Astrocyte of the hippocampus (primary cell): ENCODE measurements at places on chromosomes 7 and 10.

DNA sequence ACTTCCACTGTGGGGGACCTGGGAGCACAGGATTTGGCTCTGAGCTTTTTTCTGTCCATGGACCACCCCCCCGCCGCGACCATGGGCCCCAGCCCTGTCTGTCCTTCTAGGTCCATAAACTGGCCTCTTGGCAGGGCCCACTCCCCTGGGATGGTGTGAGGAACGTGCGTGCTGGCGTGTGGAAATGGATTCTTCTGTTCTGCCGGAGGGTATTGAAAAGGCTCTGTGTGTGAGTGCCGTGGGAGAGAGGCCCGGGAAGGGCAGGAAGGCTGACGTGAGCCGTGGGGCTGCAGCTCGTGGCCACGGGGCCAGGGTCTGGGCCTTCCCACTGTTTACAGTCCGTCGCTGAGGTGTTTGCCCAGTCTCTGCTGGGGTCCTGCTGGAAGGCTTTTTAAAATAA is 123.7 kb downstream of the GRK5 start:
- DNase-seq, result no peak

DNA sequence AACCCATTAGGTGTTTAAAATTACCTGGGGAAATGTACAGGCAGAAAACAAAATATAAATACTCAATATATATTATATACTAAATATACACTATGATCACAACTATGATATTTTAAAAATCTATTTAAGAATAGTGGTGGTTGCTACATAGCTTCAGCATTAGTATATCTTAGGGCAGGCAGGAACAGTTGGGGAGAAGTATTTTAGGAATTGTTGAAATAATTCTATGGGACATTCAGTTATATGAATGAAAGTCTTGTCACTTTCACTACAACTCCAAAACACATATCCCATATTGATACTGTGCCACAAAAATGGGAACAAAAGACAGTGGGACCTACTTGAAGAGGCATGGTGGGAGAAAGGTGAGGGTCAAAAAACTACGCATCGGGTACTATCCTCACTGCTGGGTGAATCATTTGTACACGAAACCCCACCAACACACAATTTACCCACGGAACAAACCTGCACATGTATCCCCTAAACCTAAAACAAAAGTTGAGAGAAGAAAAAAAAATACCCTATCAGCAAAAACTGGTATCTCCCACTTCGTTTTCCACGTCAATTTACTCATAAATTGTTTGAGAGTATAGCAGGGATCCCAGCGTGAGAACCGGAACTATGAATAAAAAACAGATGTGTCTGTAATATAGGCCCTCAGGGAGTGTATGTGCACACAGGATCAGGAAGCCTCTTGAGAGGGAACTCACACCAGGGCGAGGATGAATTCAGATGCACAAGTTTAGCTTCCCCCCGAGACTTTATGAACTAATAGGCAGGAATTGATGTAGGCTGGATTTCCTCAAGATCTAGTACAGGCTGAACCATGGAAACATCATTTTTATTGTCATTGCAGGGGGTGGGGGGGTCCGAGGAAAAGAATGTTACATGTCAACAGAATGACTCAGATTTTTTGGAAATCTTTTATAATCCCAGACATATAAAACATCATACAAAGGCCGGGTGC is 16.2 kb downstream of the SLC16A12 start:
- DNase-seq, result no peak

GRCh38 chr7:117325836-117326235 is 3.0 kb upstream of the WNT2 start:
- DNase-seq, result peak; percentile 36

- DNase-seq, result no peak
Observed at GRCh38 chr7:42006801-42007513, 230.1 kb downstream of the GLI3 start.

DNA sequence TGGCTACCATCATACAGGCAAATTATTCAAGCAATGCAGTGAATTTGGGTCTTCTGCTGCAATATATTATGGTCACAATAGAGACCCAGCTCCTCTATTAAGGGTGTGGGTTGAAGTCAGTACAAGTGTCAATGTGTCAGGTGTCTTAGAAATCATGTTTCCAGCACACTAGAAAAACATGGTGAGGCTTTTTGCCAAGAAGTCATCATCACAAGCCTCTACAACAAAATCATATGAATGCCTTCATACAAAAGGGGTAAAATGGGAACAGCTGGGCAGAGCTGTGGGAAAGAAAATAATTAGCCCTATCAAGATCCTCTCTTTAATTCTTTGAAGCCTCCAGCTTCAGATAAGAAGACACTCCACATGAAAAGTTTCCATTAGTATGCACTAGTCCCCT is 37.2 kb downstream of the FAM13C start:
- DNase-seq, result no peak

- DNase-seq, result peak; percentile 49
Observed at GRCh38 chr10:45425621-45426563, 51.9 kb downstream of the ALOX5 start.

DNA sequence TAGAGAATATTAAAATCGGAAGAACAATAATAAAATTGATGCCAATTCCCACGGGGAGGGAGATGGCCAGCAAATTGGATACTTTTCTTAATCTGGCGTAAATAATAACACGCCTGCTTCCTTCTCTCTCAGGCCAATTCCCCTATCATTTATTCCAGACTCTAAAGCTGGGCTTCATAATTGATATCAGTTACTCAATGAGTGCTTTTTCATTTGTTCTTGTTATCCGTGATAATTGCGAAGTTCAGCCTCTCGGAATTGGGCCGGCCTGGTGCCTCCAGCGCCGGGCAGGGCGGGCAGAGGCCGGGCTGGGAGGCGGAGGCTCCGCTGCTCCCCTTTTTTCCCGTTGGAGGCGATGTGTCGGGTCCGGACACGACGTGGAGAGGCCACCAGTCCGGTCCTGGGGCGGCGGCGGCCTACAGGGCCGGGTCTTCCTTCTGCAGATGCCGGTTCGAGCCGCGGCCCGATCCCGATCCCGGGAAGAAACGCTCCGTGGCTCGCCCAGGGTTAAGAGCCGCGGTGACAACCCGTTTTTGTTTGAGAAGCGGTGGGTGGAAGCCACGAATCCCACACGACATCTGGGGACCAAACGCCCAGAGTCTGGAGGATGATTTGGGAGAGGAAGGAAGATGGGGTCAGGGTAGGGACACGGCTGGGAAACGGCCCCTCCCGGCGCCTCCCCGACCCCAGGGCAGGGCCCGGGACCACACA is 13.6 kb downstream of the UNCX start:
- no peak for DNase-seq

DNA sequence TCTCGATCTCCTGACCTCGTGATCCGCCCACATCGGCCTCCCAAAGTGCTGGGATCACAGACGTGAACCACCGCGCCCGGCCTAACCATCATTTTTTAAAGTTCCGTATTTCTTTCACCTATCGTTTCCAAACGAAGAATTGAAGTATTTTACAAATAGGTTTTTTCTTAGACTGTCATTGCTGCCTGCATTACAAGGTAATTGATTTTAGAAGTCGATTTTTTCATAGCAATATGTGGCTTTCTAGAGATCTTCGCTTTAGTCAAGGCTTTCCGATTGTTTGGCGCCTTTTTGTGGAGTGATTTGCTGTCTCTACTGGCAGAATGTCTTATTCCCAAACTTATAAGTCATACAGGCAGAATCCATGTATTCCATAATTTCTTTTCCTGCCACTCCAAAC is 109.2 kb downstream of the TRIL start:
- no peak for DNase-seq

GRCh38 chr10:104777086-104777799 is 136.2 kb downstream of the SORCS3 start:
- no peak for DNase-seq

DNA sequence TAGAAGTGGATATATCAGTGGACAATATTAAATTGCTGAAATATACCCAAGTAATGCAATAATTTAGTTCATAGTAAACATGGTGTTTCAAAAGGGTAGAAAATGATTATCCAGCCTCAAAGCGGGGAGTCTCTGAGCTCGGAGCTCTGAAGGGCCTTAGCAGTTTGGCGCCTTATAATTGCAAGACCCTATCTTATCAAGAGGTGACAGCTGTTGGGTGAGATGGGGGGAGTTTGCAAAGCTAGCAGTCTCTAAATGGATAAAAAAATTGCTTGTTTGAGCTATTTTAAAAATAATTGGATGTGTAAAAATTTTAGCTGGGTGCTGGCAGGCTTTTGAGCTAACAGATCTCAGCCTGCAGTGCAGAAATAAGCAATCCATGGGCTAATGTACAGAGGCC is 219.2 kb downstream of the CCSER2 start:
- DNase-seq, result no peak

- no peak for DNase-seq
Observed at GRCh38 chr10:114751856-114752255, 69.7 kb upstream of the FHIP2A start.

GRCh38 chr10:48273741-48274140 is 755 bp downstream of the FRMPD2 start:
- DNase-seq, result no peak

GRCh38 chr10:13018171-13018570 is 16.7 kb upstream of the CCDC3 start:
- DNase-seq, result no peak

DNA sequence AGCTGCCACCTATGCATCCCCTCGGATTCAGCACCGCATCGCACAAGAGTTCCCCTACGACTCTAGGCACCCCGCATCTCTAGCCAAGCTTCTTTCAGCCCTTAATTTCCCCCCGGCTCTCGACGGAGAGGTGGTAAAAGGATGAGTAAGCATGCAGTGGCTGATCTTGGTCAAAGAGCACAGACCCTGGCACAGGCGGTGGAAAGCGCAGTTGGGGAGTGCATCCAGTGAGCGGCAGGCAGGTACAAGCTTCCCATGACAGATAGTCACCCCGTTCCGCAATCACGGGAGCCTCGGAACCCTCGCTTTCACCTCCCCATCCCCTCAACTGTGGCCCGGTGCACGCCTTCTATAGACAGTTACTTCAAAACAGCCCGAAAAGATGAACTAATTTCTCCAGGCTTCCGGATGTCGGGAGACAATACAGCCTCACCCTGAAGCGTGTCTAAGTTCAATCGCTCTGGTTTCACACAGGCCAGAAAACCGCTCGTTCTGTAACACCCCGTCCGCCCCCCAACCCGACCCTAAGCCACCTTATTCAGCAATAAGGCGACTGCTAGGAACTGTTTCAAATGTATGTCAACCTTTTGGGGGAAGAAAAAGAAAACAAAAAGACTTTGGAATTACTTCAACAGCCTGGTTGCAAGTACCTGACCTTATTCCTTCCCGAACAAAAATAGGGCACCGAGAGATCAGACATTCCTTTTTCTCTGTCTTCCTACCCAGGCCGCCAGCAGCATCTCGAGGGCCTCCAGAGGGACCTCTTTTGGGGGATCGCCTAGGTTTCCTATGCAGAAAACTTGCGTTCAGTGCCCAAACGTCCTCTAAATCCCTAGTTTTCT is 1.4 kb downstream of the RHEB start:
- DNase-seq, result peak; percentile 62

- no peak for DNase-seq
Observed at GRCh38 chr7:644381-645305, 81.9 kb upstream of the DNAAF5 start.

GRCh38 chr7:128148676-128149075 is 92.4 kb upstream of the LEP start:
- peak; percentile 42 for DNase-seq

DNA sequence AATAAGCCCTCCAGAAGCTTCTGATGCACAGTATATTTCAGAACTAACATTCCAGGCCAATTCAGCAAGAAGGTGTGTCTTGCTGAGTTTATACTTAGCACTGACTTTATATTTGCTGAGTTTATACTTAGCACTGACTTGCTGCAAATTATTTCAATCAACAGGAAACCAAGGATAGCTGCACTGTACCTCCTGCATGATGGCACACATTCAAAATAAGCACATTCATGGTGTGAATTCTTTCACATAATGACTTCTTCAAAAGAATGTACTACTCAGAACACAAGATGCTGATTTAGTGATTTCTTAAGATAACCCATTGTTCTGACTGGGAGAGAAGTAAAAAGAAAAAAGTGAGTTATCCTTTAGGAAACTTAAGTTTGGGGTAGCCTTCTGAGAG is 52.0 kb downstream of the JAZF1 start:
- peak; percentile 80 for DNase-seq

DNA sequence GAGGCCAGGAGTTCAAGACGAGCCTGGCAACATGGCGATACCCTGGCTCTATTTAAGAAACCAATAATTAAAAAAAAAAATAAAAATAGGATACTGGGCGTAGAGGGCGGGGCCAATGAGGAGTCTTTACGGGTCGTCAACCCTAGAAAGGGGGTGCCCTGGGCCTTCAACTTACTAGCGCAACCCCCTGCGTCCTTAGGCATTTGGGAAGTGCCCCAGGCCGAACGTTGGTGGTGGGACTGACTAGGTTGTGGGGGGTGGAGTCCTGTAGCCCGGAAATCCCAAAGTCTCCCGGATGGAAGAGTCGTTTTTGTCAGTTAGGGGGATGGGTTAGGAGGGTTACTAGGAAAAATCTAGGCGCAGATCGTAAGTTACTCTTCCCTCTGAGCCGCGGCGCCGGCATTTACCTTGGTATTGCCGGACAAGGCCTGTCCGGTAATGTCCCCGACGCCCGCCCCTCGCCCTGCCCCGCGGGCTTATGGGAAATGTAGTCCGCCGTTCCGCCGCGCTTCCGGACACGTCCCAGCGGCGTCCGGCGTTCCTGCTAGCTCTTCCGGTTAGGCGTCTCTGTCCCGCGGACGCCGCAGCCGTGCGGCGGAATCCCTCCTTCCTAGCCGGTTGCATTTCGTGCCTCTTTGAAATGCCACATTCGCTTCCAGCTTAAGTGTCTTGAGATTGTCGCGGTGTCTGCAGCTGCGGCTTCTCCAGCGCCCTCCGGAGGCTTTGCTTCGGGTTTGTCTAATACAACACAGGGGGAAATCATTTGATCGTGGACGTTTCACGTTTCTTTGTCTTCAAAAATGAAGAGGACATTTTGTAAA is 1.3 kb upstream of the ACBD5 start:
- peak; percentile 98 for DNase-seq

GRCh38 chr7:31004393-31004792 is 40.6 kb downstream of the GHRHR start:
- no peak for DNase-seq

GRCh38 chr10:61987951-61988379 is 86.5 kb downstream of the ARID5B start:
- DNase-seq, result no peak

DNA sequence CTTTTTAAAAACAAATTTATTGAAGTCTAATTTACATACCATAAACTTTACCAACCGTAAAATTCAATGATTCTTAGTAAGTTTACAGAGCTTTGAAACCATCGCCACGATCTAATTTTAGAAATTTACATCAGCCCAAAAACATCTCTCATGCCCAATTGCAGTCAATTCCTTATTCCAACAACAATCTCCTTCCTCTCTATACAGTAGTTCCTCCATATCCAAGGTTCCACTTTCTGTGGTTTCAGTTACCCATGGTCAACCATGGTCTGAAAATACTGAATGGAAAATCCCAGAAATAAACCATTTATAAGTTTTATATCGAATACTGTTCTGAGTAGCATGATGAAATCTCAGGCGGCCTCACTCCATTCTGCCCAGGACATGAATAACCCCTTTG is 183.4 kb upstream of the ADCY1 start:
- peak; percentile 20 for DNase-seq

- DNase-seq, result no peak
Observed at GRCh38 chr10:77120012-77120411, 517.6 kb downstream of the KCNMA1 start.

- DNase-seq, result no peak
Observed at GRCh38 chr10:19947656-19948055, 131.4 kb downstream of the PLXDC2 start.
